ENCODE measurements at places on chromosomes 7 and 10.

DNA sequence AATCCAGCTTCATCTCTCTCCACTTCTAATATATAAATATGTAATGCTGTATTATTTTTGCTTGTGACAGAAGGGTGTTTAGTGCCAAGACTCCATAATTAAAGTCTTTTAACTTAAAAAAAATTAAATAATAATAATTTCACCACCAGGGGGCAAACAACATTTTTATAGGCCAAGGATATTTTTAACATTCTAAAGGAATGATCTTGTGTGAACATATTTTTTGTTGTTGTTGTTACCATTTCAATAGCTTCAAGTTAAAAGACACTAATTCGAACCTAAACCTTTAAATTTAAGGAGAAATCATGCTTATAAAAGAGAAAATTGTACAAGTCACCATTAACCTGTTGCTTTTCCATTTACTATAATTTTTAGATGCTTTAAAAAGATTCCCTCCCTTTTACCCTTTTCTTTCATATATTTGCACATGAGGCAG, 7.5 kb upstream of the DNAJC1 start:
- DNase-seq, result no peak

GRCh38 chr7:139620676-139621344, 97.3 kb downstream of the CLEC2L start:
- DNase-seq, result peak; percentile 42

DNA sequence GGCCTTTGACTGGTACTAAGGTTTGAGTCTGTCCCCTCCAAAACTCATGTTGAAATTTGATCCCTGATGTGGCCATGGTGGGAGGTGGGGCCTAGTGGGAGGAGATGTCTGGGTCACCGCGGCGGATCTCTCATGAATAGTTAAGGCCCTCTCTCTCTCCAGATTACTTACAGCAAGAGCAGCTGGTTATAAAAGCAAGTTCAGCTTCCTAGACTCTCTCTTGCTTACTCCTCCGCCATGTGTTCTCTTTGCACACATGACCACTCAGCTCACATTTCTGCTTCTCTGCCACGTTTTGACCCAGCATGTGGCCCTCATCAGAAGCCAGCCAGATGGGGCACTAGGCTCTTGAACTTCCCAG, 29.9 kb upstream of the ZMIZ1 start:
- no peak for DNase-seq

- DNase-seq, result no peak
These were observed 9.5 kb upstream of the C10orf95 start for GRCh38 chr10:102460836-102461186.

- no peak for DNase-seq
These were observed 11.0 kb downstream of the PYROXD2 start for GRCh38 chr10:98403812-98404504.

- no peak for DNase-seq
These were observed 5.1 kb downstream of the STK32C start for GRCh38 chr10:132302421-132303310.

DNA sequence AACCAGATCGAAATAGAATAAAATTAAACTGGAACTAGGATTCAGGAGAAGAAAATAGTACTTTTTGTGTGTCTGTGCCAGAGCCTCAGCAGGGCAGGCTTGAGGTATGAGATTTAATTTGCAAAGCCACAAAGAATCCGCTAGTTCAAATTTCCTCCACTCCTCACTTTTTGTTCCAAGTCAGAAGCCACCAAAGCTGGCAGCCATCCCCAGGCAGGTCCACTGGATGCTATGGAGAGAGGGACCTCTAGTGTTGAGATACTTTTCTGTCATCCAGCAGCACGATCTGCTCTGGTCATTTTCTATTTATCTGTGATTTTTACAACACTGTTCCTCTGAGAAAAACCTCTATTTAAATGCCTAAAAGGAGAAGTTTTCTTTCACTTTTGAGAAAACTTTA, 147.9 kb upstream of the FRMD4A start:
- no peak for DNase-seq

DNA sequence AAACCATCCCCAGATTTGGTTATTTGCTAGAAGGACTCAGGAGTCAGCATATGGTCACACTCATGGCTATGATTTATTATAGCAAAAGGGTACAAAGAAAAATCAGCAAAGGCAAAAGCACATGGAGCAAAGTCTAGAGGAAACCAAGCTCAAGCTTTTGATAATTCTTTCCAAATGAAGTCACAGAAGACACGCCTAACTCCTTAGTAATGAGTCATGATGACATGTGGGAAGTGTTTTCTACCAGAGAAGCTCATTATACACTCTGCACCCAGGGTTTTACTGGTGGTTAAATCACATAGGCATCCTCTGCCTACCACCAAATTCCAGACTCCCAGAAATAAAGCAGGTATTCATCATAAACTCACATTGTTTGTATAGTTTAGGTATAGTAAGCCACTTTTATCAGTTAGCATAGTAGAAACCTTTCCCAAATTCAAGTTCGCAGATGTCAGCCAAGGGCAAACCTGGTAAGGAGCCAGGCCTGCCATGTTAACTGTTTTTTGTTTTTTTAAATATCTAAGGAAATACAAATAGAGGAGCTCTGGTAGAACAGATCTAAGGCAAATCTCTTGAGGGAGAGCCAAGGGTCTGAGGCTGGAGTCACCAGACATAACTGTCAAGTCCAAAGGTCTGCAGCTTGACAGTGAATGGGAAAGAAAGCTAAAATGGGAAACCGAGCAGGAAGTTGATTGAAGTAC, 15.4 kb upstream of the HIBADH start:
- no peak for DNase-seq

GRCh38 chr10:96501985-96502384, 11.7 kb downstream of the TLL2 start:
- DNase-seq, result no peak

DNA sequence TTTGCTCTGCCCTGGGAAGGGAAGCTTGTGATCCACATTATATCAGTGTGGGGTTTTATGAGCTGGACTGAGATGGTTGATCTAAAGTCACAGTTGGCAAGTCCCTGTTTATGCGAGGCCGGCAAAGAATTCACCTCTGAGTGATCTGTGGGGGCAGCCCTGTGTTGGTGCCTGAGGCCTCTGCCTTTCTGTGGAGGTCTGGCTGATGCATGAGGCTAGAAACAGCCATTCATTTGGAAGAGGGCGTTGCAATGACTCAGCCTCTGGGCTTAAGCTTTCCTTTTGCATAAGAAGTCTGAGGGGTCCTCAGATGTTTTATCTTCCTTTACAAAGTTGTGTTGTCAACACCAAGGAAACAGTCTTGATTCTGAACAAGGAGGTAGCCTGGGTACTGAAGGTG, 126.9 kb downstream of the MGMT start:
- no peak for DNase-seq

- DNase-seq, result no peak
These were observed 195.6 kb upstream of the CSTF2T start for GRCh38 chr10:51894771-51895578.

- DNase-seq, result no peak
These were observed 75.4 kb downstream of the RABGEF1 start for GRCh38 chr7:66815951-66816350.

GRCh38 chr7:1352656-1353271, 106.5 kb downstream of the MICALL2 start:
- DNase-seq, result no peak

DNA sequence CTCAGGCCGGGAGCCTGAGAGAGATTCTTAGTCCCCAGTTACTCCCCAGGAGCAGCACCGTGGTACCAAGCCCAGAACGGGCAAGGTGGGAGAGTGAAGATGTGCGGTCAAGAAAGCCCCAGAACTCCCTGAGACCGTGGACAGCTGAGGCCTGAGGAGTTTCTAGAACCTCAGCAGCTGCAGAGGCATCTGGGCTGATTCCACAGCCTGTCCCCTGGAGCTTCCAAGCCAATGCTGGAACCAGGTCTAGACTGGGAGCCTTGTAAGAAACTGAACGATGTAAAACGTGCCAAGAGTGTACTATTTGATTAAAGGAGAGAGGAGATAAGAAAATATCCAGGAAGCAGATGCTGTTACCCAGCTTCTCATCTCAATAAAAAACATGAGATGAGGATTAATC, 366.3 kb downstream of the TNS3 start:
- no peak for DNase-seq

DNA sequence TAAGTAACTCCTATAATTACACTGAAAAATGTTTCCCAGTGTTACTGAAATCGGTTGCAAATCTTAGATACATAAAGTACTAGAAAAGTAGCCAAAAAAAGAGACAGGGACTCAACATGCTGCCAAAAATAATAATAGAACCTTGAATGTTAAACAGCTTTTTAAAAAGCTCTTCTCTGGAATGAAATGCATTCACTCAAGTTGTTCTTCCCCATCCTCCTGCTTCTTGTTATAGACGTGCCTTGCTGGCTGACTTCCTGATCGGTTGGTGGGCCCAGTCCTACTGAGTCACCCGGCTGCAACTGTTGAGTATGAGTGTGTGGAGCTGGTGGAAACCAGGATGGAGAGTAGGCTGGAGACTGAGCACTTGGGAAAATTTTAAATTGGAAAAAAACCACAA, 30.6 kb upstream of the RAPGEF5 start:
- DNase-seq, result no peak

DNA sequence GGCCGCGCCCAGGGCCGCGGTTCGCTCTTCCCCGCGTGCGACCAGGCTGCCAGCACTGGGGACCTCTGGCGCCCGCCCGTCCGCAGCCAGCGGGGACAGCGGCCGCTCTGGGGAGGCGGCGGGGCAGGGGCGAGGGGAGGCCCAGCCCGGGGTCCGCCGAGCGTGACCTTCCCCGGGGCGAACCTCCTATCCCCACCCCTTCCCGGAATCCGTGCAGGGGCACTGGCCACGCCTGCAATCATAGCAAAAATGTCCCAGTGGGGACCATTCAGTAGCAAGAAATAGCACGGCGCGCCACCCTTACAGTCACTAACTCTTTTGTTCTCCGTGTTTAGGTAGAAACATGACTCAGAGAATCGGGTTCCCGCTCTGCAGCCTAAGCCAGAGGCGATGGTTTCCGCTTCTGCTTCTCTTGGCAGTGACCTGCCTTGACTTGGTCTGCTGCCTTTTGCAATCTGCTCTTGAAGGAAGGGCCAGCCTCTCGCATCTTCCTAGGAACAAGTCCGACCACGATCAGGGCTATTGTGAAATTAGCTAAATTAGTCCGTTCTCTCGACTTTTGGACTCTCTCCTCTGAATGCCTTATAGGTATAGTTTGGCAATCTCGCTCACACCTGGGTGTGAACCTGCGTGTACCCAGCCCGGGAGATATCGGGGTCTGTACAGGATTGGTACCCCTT, 79.3 kb upstream of the ACBD5 start:
- DNase-seq, result no peak

- DNase-seq, result no peak
These were observed 1004.9 kb upstream of the POT1 start for GRCh38 chr7:125934539-125934938.

DNA sequence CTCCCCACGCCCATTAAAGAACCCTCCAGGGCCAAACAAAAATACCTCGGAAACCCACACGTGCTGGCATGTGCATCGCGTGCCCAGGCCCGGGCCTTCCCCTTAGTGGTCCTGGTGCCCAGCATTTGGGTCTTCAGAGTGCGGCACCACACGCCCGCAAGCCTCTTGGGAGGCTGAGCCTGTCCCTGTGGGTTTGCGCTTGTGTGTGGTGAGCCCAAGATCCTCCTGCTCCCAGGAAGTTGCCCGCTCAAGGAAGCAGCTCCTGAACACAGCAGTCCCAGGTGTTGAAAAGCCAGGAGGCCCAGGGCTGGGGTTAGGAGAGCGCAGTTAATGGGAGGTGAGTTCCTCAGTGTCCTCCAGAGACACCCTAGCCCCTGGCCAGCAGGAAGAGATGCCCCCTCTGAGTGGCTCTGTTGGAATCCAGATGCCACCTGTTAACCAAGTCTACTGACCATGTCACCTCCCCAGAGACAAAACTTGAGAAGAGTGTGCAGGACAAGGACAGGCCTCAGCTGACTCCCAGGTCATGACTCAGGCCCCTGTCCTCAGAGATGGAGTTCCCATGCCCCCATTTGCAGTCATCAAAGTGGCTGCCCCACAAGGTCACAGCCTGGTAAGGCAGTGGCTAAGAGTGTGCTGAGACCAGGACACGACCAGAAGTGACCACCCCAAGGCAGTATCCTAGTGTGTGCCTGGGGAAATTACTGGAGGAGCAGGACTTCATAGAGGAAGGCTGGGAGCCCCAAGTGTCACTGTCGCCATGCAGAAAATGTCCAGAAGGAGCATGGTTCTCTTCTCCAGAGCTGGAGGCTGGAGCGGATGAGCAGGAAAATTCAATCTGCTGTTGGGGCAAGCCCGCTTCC, 5.2 kb downstream of the FZD9 start:
- DNase-seq, result no peak

GRCh38 chr10:88881320-88881719, 1.3 kb downstream of the STAMBPL1 start:
- no peak for DNase-seq

DNA sequence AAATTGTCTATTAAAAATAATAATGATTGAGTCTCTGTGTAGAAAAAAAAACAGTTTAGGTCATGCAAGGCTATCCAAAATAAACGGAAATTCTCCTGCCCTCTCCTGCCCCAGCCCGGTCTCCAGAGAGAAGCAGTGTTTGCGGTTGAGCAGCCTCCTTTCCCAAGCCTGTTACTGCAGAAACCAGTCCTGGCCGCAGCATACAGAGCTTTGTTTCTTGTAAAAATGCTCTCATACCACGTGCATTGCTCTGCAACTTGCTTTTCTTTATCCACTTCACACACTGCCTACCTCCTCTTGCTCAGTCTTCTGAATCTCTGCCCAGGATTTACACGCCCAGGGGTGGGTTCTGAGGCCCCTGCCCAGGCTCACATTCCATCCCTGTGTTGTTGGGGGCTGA, 34.4 kb upstream of the CUL1 start:
- no peak for DNase-seq

DNA sequence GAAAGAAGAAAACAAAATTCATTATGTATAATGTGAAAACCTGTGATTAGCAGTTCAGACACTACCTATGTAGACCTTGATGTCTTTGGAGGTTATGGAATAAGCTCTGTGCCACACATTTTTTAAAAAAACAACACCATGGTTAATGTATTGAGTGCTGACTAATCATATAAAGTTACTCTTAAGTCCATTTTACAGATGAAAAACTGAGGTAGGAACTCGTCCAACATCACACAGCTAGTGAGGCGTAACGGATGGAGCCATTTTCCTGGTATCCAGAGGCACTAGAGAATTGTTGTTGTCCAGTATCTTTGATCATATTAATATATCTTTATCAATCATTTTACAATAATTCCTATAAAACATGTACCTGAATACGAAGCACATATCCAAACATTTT, 67.5 kb downstream of the MINDY3 start:
- no peak for DNase-seq

DNA sequence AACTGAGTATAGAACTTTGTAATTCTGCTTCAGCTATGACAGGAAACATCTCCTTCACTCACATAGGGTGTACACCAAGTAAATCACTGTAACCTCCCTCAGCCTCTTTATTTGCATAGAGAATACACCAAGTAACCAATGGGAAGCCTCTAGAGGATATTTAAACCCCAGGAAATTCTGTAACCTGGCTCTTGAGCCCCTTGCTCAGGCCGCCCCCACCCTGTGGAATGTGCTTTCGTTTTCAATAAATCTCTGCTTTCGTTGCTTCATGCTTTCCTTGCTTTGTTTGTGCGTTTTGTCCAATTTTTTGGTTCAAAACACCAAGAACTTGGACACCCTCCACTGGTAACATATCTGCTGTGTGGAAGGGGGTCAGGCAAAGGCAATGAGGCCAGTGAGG, 60.2 kb downstream of the CLRN3 start:
- DNase-seq, result no peak

- DNase-seq, result no peak
These were observed 1.4 kb downstream of the RBP3 start for GRCh38 chr10:47349516-47349915.
